Esophagus muscularis mucosa (tissue), 4 donors: ENCODE measurements at places on chromosomes 2 and 18. TPM values are rescaled to one million over a fixed set of nuclear protein-coding genes. Genes with fewer than 3 reads are reported as not detected.
A peak's percentile ranks its signal among the peaks of the same experiment; 100 is the strongest.

- H3K27me3 ChIP-seq: no peaks in the 10 kb centered on the region
- H3K27ac ChIP-seq: no peak overlapping the region
- no peaks in the 10 kb centered on the region for H3K36me3 ChIP-seq
- peaks cover 16% of the 10 kb centered on the region for H3K4me1 ChIP-seq
- no peak overlapping the region for H3K4me3 ChIP-seq
These were observed 141.9 kb downstream of the MTCL1 start for GRCh38 chr18:8847066-8847755.

- no peak overlapping the region for H3K4me3 ChIP-seq
- H3K36me3 ChIP-seq: no peaks in the 10 kb centered on the region
- no peak for DNase-seq
These were observed 71.5 kb upstream of the CTDP1 start for GRCh38 chr18:79608069-79608468.

EIF2AK2 gene
- 23.7 TPM for total RNA-seq

GRCh38 chr2:23844905-23845304 lies 82.0 kb downstream of the ATAD2B start:
- H3K36me3 ChIP-seq: no peaks in the 10 kb centered on the region
- DNase-seq: no peak
- H3K27me3 ChIP-seq: no peaks in the 10 kb centered on the region
- H3K4me1 ChIP-seq: peaks cover 5% of the 10 kb centered on the region
- no peak overlapping the region for H3K4me3 ChIP-seq

NMUR1 gene
- 2.7 TPM for total RNA-seq

DNA sequence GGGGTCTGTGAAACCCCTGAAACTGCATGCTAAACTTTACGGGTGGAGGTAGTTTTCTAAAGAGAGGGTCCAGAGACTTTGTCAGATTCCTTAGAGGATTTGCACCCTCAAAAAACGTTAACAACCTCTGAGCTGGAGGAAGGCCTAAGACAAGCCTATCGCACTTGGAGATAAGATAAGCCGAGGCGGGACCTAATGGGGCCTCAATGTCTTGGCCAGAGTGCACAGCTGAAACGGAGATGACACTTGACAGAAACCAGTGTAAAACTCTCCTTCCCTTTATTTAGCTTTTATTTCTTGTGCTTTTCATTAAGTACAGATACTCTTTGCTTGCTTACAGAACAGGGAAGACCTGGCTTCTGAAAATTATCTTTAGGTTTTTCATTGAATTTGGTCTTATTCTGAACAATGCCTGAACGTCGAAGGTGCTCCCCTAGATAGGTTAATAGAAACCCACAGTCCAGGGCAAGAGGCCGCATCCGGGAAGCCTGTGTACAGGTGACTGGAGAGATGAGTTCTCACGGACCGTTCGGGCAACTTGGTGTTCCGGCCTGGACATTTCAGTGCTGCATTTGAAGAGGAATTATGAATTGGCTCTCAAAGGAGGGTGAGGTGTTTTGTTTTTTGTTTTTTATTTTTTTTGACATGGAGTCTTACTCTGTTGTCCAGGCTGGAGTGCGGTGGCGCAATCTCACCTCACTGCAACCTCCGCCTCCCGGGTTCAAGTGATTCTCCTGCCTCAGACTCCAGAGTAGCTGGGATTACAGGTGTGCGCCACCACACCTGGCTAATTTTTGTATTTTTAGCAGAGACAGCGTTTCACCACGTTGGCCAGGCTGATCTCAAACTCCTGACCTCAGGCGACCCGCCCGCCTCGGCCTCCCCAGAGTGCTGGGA lies 49.7 kb downstream of the SH3BP4 start:
- DNase-seq: no peak
- H3K4me1 ChIP-seq: peaks cover 43% of the 10 kb centered on the region
- H3K36me3 ChIP-seq: peaks cover 4% of the 10 kb centered on the region
- H3K27me3 ChIP-seq: no peaks in the 10 kb centered on the region

GRCh38 chr2:225100856-225101294 lies 58.6 kb upstream of the DOCK10 start:
- no peaks in the 10 kb centered on the region for H3K36me3 ChIP-seq
- H3K27ac ChIP-seq: no peak overlapping the region
- H3K4me3 ChIP-seq: no peak overlapping the region
- H3K27me3 ChIP-seq: no peaks in the 10 kb centered on the region

DNA sequence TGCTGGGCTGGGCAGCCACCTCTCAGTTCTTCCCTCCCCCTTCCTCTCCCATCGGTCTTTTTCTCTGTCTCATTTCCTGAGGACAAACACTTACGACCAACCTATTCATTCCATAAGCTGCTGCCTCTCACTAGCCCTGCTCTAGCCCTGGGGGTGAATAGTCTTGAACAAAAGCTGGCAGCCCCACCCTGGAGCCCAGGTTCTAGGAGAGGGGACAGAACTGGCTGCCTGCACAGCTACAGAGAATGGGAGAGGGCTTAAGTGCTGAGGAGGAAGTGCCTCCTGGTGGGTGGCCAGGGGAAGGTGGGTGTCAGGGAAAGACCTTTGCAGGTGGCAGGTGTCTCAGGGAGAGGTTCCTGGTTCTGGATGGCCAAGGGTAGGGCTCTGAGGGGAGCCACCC lies 22.8 kb downstream of the ANO7 start:
- no peak for DNase-seq
- peaks cover 4% of the 10 kb centered on the region for H3K4me1 ChIP-seq
- no peaks in the 10 kb centered on the region for H3K36me3 ChIP-seq
- no peaks in the 10 kb centered on the region for H3K27me3 ChIP-seq
- H3K4me3 ChIP-seq: no peak overlapping the region
- H3K27ac ChIP-seq: no peak overlapping the region

DNA sequence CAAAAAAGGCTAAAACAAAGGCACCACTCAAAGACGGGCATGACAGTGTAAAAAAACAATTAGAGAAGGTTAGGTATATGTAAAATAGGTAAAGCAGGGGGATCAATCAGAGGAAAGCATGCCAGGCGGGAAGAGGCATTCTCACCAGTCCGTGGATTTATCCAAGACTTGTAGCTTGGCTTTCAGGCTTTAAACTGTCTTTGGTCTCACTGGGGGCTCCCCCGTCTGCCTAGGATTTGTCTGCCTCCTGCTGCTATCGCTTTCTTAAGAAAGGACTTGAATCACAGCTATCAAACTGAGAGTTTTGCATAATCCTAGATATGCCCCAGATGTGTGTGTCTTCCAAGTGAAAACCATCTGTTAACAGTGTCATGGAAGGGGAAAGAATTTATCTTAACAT lies 11.1 kb upstream of the GORASP2 start:
- DNase-seq: no peak
- no peak overlapping the region for H3K27ac ChIP-seq
- H3K36me3 ChIP-seq: no peaks in the 10 kb centered on the region
- no peaks in the 10 kb centered on the region for H3K27me3 ChIP-seq
- H3K4me1 ChIP-seq: no peaks in the 10 kb centered on the region

- H3K27ac ChIP-seq: no peak overlapping the region
- H3K27me3 ChIP-seq: no peaks in the 10 kb centered on the region
- H3K4me1 ChIP-seq: no peaks in the 10 kb centered on the region
- no peak for DNase-seq
- no peaks in the 10 kb centered on the region for H3K36me3 ChIP-seq
- H3K4me3 ChIP-seq: no peak overlapping the region
These were observed 554.0 kb downstream of the RNF144A start for GRCh38 chr2:7471185-7471584.

GRCh38 chr2:102460467-102460866 lies 12.6 kb upstream of the SLC9A4 start:
- H3K27me3 ChIP-seq: no peaks in the 10 kb centered on the region
- no peak overlapping the region for H3K27ac ChIP-seq
- H3K4me1 ChIP-seq: no peaks in the 10 kb centered on the region

ARHGAP15 gene
- total RNA-seq: 5.4 TPM

DNA sequence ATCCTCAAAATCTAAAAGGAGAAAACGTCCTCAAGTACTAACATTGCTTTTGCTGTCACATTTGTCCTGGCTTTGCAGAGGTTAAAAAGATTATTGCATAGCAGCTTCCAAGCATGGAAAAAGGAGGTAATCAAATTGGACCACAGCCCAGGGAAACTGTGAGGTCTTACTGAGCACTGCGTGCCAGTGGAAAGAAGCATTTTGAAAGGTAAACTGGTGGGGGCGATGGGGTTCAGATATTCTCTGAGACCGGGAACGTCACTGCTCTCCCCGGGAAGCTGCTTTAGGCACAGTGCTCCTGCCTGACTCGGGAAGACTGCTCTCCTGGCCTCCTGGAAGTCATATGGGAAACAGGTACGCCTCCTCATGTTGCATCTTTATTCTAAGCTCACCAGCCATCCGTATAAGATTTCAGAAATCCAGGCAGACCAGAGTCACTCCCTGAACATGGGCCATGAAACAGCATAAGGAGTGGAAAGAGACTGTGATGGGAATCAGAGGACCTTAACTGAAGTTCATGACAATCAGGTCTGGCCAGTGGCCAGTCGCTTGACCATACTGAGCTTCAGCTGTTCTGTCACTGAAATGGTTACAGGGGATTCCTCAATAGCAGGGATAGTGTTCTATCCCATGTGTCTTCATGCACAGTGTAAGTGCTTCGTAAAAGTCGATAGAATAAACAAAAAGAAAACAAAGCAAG lies 284.1 kb downstream of the TRIB2 start:
- peaks cover 20% of the 10 kb centered on the region for H3K4me1 ChIP-seq
- no peak overlapping the region for H3K27ac ChIP-seq
- DNase-seq: no peak
- H3K36me3 ChIP-seq: no peaks in the 10 kb centered on the region
- no peaks in the 10 kb centered on the region for H3K27me3 ChIP-seq

GALNT14 gene
- 0.80 TPM for total RNA-seq

DNA sequence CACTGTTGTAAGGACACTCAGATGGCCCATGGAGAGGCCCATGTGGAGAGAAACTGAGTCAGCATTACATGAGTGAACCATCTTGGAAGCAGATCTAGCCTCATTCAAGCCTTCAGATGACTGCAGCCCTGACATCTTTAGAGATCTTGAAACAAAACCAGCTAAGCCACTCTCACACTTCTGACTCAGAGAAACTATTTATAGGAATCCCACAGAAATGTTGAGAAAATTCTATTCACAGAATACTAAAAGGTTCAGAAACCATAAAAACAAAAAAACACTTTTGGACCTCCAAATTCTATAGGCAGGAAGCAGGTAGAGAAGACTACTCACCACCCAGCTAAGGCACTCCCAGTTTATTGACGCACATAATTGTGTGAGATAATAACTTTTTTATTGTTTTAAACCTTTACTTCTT lies 8.7 kb downstream of the TMEM169 start:
- peaks cover 4% of the 10 kb centered on the region for H3K27me3 ChIP-seq
- no peak overlapping the region for H3K27ac ChIP-seq
- H3K36me3 ChIP-seq: no peaks in the 10 kb centered on the region
- no peaks in the 10 kb centered on the region for H3K4me1 ChIP-seq

GRCh38 chr2:41989501-41990180 lies 58.2 kb upstream of the PKDCC start:
- no peaks in the 10 kb centered on the region for H3K27me3 ChIP-seq
- H3K36me3 ChIP-seq: no peaks in the 10 kb centered on the region
- peaks cover 3% of the 10 kb centered on the region for H3K4me1 ChIP-seq
- H3K27ac ChIP-seq: no peak overlapping the region
- no peak for DNase-seq

GRCh38 chr2:227821043-227821942 lies 7.7 kb downstream of the CCL20 start:
- DNase-seq: no peak
- H3K36me3 ChIP-seq: no peaks in the 10 kb centered on the region
- H3K27ac ChIP-seq: no peak overlapping the region
- H3K4me3 ChIP-seq: no peak overlapping the region
- no peaks in the 10 kb centered on the region for H3K27me3 ChIP-seq

DPYSL5 gene
- total RNA-seq: 0.40 TPM

GRCh38 chr2:234989183-234989701 lies 37.4 kb downstream of the SH3BP4 start:
- peaks cover 8% of the 10 kb centered on the region for H3K4me1 ChIP-seq
- peak overlapping the region; percentile 58 for H3K27ac ChIP-seq
- H3K36me3 ChIP-seq: no peaks in the 10 kb centered on the region
- no peak overlapping the region for H3K4me3 ChIP-seq

- DNase-seq: no peak
- H3K4me1 ChIP-seq: peaks cover 3% of the 10 kb centered on the region
- no peaks in the 10 kb centered on the region for H3K27me3 ChIP-seq
- H3K36me3 ChIP-seq: no peaks in the 10 kb centered on the region
These were observed 533 bp downstream of the DHX57 start for GRCh38 chr2:38875227-38875575.

- no peak overlapping the region for H3K4me3 ChIP-seq
- no peaks in the 10 kb centered on the region for H3K4me1 ChIP-seq
- no peak for DNase-seq
- no peak overlapping the region for H3K27ac ChIP-seq
These were observed 170.2 kb upstream of the RAB12 start for GRCh38 chr18:8439055-8439454.

DNA sequence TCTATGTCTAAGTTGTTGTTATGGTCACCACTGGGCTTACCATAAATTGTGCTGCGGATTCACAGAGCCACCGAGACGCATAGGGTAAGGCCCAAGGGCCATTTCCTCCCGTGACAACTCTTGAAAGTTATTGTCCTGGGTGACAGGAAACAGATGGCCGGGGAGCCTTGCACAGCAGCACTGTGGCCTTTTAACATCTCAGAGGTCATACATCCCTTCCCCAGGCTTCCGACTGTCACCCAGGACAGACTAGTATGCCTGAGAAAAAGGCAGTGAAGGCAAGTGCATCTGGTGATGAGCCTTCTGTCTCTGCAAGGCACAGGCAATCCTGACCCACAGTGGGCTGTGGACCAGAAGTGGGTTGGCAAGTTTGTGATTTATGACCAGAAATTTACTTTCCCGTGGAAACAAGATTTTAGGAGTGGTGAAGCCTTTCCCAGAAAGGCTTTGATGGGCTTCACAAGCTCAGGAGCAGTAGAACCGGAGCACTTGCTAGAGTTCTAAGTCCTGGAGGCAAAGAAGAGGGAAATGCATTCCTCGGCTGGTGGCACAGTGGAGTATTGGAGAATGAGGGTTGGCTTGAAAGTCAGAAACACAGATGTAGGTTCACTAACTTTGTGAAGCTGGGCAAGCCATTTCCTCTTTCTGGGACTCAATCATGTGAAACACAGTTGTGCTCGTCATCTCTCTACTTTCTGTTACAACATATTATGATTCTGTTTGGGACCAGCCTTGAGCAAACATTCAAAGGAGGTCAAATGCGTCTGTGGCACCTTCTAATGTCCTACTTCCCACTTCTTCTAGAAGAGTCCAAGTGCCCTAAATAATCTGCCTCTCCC lies 2.0 kb upstream of the CAPN14 start:
- no peak overlapping the region for H3K4me3 ChIP-seq
- H3K27ac ChIP-seq: no peak overlapping the region
- peak; percentile 90 for DNase-seq
- no peaks in the 10 kb centered on the region for H3K4me1 ChIP-seq
- no peaks in the 10 kb centered on the region for H3K36me3 ChIP-seq
- H3K27me3 ChIP-seq: peaks cover 18% of the 10 kb centered on the region
